HCT116 (cell line): ENCODE measurements at places on chromosomes 7 and 10.

DNA sequence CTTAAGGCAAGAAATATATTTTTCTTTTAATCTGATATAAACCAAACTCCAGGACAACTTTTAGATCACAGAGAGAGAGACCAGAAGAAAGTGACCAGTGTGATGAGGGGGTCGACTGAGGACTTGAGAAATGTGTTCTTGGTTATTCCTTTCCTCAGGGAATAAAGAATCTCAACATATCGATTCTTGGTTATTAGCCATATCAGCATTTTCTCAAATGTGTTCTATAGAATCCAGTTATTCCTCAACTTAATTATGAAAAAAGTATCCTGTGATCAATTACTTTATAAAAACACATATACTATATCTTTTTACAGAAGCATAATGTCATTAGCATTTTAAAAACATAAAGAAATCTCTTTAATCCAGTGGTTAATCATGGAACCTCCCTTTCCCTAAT, 222.1 kb upstream of the FAM3C start:
- no peak for DNase-seq

GRCh38 chr10:96565774-96566173, 21.0 kb downstream of the TM9SF3 start:
- DNase-seq = no peak

DNA sequence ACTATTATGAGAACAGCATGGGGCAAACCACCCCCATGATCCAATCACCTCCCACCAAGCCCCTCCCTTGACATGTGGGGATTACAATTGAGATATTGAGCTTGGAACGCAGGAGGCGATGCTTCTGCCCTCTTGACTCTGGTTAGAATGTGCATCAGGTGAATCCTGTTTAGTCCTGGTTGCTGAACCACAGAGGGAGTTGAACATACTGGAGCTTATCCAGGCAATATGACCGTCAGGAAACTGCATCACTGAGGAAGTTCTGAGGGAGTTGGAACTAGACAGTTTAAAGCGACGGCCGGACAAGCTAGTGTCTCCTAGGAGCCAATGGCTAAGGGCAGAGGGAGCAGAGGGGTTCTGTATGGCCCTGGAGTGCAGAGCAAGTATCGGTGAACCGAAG, 31.8 kb upstream of the GARS1 start:
- no peak for DNase-seq

DNA sequence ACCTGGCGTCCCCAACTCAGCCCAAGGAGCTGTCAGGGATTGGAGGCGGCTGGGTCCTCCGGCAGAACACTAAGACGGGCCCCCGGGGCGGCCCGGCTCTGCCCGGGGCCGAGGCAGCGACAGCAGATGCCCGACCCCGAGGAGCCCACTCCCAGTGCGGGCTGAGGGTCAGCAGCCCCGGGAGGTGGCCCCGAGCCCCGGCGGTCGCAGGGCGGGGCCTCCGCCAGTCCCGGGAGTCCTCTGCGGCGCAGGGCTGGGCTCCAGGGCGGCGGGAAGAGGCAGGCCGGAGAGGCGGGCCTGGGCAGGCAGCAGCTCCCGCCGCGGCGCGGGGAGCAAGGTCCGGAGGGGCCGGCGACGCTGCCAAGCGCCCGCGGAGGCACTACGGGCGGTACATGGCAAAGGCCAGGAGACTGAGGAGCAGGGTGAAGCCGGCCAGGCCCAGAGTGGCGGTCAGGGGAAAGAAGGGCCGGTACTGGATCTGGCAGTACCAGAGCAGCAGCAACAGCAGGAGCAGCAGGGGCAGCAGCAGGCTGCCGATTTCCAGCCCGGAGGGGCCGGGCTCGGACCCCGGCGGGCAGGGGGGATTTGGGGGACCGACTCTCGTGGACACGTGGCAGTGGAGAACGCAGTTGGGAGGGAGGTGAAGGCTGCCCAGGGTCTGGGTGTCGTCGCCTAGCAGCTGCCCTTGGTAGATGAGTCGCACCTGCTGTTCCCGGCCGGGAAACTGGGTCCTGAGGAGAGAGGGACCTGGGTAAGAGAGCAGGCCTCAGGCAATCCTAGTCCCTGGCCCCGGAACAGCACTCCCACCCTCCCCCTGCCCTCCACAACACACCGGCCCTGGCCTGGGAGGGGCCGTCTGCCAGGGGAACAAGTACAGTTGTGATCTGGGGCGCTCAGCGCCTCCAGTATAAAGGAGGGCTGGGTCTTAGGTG, 827 bp upstream of the FASTK start:
- no peak for DNase-seq

GRCh38 chr10:96043893-96044715, 721 bp downstream of the CCNJ start:
- no peak for DNase-seq
